ENCODE measurements at places on chromosomes 2 and 18.

DNA sequence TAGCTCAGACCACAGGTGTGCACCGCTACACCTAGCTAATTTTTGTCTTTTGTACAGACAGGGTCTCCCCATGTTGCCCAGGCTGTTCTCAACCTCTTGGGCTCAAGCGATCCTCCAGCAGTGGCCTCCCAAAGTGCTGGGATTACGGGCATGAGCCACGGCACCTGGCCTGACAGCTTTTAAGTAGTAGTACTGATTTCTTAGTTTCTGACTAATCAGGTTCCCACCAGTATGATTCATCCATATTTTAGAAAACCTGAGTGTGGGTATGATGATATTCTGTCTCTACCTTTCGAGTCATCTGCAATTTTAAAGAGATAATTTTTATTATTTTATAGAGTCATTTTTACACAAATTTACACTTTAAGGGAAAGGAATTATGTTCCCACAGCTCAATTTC, 46.4 kb upstream of the GULP1 start:
- no peak for DNase-seq

- no peak for DNase-seq
These were observed 29.2 kb upstream of the STK17B start for GRCh38 chr2:196200557-196200956.

DNA sequence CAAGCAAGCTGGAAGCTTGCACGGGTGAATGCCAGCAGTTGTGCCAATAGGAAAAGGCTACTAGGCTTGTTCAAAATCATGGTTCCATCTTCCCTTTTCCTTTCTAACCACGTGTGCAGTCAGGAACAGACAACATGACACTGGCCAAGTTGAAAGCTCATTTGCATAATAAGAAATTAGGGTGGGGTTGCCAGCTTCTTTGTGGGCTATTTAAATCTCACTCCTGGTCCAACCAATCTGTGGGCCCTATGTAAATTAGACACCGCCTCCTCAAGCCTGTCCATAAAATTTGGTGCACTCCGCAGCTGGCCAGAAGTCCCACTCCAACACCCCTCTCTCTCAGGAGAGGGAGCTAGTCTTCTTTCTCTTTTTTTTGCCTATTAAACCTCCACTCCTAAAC, 1948.4 kb upstream of the PIK3C3 start:
- DNase-seq, result no peak

DNA sequence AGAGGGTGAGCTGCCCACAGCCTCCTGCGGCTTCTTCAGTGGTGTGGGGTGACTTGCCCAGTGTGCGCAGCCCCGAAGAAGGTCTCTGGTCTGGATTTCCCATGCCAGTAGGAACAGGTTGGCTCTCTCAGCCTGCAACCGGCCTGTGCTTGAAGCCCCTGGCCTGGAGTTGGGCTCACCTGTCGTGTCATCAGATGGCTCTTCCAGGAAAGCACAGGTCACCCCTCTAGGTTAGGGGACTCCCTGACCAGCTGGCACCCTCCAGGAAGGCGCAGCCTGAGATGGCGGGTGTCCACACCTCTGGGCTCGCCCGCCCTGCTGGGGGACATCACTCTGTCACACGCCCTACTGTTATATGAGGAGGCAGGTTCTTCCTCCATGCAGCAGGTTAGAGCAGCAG, 179.8 kb downstream of the SEPTIN10 start:
- no peak for DNase-seq

DNA sequence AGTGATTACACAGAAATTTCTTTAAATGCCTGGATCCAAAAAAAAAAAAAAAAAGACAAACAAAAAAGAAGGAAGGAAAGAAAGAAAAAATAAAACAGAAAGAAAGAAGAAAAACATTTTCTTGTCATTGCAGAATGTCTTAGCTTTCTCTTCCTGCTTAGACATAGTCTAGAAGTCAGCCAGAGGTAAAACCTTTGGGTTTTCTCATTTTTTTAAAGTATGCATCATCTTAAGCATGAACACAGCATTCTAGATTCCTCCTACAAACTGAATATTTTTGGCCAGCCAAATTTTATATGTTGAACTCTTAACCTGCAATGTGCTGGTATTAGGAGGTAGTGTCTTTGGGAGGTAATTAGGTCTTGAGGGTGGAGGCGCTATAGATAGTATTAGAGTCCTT, 243.9 kb downstream of the TRIB2 start:
- no peak for DNase-seq

- DNase-seq, result no peak
These were observed 24.7 kb upstream of the SERPINB5 start for GRCh38 chr18:63451799-63452660.

DNA sequence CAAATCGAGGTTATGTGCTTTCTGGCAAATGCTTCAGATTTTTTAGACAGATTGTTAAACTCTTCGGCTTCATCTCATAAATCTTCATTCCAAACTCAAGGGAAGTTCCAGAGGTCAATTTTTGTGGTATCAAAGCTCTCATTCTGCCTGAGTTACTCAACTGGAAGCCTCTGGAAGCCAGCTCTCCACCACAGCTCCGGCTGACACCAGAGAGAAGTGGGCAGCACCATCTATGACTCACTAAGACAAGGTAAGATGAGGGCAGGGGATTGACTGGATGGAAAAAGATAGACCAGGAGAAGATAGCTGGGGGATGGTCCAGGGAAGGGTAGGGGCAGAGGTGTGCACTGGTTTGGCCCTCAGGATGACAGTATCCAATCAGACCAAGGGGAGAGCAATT, 137.3 kb upstream of the HNRNPA3 start:
- no peak for DNase-seq

- DNase-seq, result no peak
These were observed 49.1 kb upstream of the SCN9A start for GRCh38 chr2:166424841-166425240.

DNA sequence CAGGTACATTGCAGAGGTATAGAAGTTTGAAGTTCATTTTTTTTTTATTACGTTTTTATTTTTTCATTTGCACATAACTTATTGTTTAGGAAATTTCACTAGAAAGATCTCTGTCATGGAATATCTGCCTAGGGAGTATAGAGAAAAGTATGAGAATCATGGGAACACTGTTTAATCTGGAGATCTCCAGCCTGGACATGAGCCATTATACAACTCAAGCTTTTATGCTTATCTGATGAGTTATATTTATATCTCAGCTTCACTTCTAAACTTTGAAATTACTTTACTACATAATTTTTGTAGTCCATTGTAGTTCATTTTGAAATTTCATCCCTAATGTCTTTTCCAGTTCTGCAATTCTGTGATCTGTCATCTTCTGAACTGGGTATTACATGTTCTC, 515.6 kb downstream of the ERBB4 start:
- no peak for DNase-seq

DNA sequence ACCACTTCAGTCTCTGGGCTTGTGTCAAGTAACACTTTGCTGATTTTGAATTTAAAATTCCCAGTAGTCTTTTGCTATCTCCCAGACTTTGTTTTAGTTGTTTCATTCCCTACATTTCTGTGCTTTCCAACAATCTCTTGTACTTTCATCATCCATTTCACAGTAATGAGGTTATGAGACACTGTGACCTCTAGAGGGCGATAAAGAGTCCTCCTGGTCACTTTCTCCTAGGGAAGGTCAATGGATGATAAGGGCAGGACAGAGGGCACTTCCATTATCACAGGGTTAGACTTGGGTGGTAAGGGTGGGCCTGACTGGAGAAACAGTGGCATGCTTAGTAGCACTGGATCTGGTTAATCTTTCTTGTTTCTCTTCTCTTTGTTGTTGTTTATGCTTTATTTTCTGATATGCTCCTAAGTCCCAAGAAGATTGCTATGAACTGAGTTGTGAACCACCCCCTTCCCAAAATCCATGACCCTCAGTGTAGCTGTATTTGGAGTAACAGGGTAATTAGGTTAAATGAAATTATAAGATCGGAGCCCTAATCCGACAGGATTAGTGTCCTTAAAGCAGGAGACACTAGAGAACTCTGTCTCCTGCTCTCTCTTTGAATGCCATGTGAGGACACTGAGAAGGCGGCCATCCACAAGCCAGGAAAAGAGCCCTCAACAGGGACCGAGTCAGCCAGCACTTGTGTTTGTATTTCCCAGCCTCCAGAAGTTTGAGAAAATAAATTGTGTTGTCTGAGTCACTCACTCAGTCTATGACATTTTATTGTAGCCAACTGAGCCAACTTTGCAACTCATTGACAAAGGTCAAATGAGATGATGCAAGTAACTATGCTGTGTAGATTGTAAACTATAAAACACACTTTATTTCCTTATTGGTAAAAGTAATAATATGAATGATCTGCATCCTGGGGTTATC, 779.2 kb downstream of the CNTNAP5 start:
- no peak for DNase-seq

- no peak for DNase-seq
These were observed 280.6 kb downstream of the ZEB2 start for GRCh38 chr2:144239306-144239705.

DNA sequence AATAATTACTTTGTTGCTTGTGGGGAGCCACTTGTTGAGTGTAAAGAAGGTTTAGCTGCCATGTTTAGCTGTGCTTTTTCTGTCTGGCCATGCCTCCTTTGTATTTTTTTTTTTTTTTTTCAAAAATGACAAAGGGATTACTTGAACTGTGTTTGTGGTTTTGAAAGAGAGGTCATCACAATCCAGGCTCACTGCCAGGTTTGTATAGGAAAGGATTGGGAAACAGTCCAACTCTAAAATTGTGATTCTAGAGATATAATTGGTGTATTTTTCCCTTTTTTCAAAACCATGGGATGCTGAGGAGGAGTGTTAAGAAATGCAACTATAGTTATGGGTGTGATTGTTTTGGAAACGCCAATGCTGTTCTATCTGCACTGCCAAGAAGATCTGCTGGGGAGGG, 4.3 kb downstream of the ITPRIPL1 start:
- no peak for DNase-seq

GRCh38 chr2:58708565-58708964, 467.4 kb upstream of the FANCL start:
- DNase-seq, result no peak

- DNase-seq, result no peak
These were observed at the start of gene BAZ2B for GRCh38 chr2:159616286-159616701. Gene BAZ2B, minus strand, starts transcription at chr2:159616548. Its CDS starts 137,829 bp downstream, at chr2:159478719.

GRCh38 chr2:95036596-95037383, 11.3 kb downstream of the MAL start:
- no peak for DNase-seq

DNA sequence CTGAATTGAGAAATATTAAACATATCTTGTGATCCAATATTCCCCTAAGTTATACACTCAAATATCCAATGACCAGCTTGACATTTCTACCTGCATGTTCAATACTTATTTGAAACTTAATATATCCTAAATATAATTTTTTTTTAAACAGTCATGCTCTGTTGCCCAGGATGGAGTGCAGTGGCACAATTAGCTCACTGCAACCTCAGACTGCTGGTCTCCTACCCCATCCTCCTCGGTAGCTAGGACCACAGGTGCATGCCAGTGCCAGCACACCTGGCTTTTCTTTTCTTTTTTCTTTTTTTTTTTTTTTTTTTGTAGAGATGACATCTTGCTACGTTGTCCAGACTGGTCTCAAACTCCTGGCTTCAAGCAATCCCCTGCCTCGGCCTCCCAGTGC, 4.2 kb downstream of the KYNU start:
- no peak for DNase-seq

- no peak for DNase-seq
These were observed 67.8 kb downstream of the CIB4 start for GRCh38 chr2:26573241-26573925.

- DNase-seq, result no peak
These were observed 226.2 kb downstream of the MC4R start for GRCh38 chr18:60146220-60146960.
